Skeletal muscle cell (primary cell): ENCODE measurements at places on chromosomes 13 and 19.

GRCh38 chr13:73602295-73602694 lies 531.9 kb downstream of the KLF12 start:
- DNase-seq, result no peak

DNA sequence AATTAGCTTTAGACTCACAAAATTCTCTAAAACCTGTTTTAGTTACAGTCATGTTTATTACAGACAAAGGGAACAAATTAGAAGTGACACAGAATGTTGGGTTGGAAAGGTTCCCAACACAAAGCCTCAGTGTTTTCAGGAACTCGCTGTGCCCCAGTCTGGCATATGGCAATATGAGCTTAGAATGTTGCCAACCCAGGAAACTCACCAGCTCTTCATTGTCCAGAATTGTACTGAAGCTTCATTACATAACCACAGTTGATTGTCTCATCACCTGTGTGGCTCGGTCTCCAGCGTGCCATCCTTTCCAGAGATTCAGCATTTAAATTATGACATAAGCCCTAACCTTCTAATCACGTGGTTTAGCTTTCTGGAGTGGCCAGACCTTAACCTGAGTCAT lies 19.1 kb downstream of the ZNF264 start:
- no peak for DNase-seq

GRCh38 chr19:338421-338820 lies 6.2 kb downstream of the MIER2 start:
- no peak for DNase-seq

DNA sequence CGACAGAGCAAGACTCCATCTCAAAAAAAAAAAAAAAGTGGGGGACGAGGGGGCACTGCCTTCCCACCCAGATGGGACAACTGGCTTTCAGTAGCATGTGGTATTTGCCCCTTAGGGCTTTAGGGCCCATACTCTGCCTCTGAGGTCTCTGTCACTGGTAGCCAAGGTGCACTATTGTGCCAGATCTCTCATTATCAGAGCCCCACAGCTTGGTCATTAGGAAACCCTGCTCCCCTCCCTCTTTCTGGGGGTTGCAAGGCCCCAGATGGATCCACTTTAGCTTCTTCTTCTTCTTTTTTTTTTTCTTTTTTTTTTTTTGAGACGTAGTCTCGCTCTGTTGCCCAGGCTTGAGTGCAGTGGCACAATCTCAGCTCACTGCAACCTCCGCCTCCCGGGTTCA lies 11.2 kb upstream of the ZNF358 start:
- no peak for DNase-seq

DNA sequence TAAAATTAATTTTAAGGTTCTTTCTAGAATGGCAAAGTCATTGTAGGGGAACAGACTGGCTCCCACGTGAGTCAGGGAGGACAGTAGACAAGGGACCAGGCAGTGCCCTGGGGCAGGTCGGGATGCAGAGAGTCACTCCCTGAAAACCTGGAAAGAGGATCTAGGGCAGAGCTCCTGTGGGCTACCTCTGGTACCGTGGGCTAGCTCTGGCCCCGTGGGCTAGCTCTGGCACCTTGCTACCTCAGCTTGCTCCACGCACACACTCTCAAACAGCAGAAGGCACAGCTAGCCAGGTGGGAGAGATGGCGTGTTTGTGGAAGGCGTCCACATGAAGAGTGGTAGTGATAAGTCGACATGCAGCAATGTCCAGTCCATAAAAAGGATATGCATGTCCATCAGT lies 66.7 kb upstream of the ARHGEF7 start:
- no peak for DNase-seq

DNA sequence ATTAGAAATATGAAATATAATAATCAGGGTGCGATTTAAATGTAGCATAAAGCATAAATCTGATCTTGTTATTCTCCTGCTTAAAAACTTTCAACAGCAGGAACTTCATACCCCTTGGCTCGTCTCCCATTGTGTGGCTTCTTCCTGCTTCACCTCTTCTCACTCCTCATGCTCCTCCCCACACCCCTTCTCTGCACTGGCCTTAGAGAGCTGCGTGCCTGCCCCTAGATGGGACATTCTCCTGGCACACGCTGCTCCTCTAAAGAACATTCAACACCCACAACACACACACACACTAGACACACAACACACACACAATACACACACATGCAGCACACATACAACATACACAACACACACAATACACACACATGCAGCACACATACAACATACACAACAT lies 104.6 kb upstream of the RAP2A start:
- DNase-seq, result no peak

GRCh38 chr13:46600943-46601311 lies 48.0 kb downstream of the LRCH1 start:
- DNase-seq, result no peak

DNA sequence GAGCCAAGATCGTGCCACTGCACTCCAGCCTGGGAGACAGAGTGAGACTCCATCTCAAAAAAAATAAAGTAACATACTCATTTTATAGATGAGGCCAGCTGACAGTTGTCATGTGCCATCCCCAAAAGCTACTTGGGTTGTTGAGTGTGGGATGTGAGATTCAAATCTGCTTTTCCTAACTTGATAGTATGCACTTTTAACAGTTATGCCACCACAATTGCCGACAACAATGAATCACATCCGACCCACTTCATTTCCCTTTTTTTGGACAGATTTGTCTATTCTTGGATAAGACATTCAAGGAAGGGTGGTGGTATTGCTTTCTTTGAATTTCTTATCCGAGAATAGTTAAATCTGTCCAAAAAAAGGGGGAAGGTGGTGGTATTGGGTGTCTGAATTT lies 16.3 kb upstream of the DNMT1 start:
- DNase-seq, result no peak

- no peak for DNase-seq
Measured at GRCh38 chr19:42275517-42275916, 6.5 kb downstream of the CIC start.

GRCh38 chr13:71018995-71019394 lies 848.0 kb downstream of the DACH1 start:
- DNase-seq, result no peak

- no peak for DNase-seq
Measured at GRCh38 chr19:44850641-44851109, 4.6 kb downstream of the NECTIN2 start.

DNA sequence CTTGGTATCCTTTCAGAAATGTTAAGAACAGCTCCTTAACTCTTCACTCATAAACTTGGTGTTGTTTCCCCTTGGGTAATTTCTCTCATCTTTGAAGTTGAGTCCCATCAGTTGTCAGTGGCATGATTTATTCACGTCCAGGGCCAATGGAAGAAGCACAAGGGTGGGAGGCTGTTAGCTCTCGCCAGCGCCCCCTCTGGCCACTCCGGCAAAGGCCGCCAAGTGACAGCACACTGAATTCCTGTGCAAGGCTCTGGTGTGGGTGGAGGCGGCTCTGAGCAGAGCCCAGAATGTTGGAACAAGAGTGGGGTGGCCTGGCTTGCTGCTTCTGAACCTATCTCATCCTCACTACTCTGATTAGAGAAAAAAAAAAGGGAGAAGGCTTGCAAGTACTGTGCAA lies 13.1 kb upstream of the MEDAG start:
- no peak for DNase-seq

GRCh38 chr13:87712012-87712411 lies 40.8 kb downstream of the SLITRK5 start:
- DNase-seq, result no peak

DNA sequence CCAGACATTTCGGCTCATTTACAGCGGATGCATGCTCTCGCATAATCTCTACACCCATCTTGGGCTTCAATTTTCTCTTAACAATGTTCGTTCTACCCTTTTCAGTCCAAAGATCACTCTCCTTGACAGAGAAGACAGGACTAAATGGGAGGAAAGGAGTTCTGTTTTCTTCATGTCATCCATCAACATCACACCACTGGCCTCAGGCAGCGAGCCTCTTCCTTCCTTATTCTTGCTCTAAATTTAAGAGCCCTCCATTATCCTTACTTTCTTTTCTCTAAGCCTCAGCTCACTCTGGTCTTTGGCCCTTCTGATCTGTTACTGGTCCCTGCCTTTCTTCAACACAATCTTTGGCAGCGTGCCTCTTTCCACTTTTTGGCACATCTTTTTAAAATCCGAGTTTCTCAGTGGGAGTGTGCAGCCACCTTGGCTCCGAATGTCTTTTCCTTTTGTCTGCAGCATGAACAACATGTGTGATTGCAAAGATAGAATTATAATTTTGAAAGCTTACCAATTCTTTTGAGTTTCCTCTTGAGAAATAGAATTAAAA lies 98.7 kb downstream of the FAM216B start:
- DNase-seq, result no peak

DNA sequence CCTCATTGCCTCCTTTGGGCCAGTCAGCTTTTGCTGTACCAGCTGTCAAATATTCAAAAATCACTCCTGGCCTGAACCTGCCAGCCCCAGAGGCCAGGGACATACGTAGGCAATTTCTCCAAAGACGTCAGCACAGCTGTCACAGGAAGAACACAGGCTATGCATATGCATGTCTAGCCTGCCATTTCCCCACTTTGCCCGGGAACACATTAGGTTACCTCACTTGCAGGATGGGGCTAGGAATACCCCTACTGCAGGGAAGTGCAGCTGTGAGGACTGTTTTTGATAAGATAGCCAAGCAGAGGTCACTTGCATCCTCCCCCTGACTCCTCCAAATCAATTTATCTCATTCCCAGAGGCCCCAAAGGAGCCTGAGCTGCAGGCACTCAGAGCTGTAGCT lies 2.8 kb downstream of the ZNF667 start:
- DNase-seq, result no peak

GRCh38 chr19:32241932-32242710 lies 103.3 kb upstream of the ZNF507 start:
- DNase-seq, result no peak

- no peak for DNase-seq
Measured at GRCh38 chr19:47848823-47849473, 10.1 kb upstream of the TPRX2 start.

- DNase-seq, result peak; percentile 77
Measured at GRCh38 chr19:46080561-46080960, 39.8 kb upstream of the IGFL4 start.

DNA sequence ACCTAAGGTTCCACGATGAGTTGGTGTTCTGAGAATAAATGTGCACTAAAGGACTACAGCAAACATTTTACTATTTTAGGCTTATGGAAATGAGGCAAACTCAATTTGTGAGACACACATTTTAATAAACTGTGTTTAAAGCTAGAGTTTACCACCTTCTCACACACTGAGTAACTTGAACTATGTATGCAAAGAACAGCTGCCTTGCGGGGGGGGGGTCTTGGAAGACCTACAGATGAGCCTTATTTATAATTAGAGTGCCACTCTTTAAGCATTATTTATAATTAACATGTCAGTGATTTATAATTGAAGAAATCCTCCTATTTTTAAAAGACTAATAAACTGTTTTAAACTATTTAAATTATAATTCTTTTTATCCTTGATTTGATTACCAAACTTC lies 300.4 kb downstream of the DLEU7 start:
- DNase-seq, result no peak

DNA sequence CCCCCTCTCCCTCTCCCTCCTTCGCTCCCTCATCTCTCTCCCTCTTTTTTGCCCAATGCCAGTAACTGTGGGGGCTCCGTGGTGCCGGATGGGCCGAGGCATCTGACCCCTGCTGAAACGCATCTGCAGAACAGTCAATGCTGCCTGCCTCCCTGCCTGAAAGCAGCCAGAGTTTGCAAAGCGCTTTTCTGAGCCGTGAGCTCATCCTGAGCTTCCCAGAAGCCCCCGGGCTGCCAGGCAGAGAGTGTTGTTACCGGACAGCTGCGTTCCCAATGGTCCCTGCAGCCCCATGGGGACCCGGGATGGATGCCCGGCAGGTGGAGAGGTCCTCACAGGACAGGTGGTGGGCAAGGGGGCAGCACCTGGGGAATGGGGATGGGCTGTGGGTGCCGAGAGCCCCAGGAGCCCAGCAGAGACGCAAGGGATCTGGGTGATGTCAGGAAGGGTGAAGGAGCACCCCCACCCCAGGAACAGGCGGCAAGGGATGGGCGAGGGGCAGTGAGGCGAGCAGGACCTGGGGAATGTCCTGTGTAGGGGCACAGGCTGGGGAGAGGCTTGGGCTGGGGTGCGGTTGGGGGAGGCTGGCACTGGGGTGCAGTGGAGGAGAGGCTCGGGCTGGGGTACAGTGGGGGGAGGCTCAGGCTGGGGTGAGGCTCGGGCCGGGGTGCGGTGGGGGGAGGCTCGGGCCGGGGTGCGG lies 33.0 kb downstream of the GPX4 start:
- DNase-seq, result no peak

DNA sequence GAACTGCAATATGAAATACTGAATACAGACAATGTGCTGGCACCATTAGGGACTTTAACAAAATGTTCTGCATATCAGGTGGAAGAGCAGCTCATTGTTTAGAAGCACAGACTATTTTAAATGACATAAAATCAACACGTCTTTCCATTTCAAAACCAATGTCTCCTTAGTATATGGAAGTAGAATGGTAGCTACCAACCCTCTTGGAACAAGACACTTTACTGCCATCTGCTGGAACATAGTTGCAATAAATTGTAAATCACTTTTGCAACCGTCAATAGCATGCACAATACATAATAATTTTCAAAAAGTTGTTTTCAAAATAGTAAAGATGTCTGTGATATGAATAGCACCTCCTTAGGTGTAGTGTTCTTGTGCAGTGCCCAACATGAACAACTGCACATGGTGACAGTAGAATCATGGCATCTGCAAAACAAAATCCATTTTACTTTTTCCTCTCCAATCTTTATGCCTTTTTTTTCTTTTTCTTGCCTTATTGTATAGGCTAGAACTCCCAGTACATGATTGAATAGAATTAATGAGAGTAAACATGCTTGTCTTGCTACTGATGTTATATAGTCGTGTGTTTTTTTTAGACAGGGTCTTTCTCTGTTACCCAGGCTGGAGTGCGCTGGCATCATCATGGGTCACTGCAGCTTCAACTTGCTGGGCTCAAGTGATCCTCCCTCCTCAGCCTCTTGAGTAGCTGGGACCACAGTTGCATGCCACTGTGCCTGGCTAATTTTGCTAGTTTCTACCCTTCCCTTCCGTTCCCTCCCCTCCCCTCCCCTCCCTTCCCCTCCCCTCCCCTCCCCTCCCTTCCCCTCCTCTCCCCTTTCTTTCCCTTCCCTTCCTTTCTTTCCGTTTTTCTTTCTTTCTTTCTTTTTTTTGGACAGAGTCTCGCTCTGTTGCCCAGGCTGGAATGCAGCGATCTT lies 7.8 kb upstream of the LYPD5 start:
- no peak for DNase-seq

- no peak for DNase-seq
Measured at GRCh38 chr13:91574766-91575165, 176.3 kb downstream of the GPC5 start.

DNA sequence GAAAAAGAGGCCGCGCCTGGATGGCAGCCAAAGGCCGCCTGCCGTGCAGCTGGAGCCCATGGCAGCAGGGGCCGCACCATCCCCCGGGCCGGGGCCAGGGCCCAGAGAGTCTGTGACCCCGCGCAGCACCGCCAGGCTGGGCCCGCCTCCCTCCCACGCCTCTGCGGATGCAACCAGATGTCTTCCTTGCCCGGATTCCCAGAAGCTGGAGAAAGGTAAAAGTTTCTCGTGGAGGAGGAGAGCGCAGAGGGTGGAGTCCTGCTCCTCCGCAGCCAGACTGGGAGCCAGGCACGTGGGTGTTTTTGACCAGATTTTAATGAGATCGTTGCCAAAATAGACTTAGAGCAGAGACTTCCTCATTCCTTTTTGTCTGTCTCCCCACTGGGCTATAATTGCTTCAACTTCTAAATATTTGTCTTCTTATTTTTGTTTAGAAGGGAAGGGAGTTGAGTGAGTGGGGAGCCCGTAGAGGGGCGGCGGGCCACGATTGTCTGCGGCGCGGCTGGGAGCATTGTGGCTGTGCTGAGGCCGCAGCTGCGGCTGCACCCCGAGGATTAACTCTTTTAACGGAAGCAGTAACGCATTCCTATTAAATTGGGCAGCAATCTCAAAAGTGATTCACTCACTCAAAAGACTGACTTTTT lies 22.8 kb upstream of the NDUFS7 start:
- DNase-seq, result peak; percentile 67

GRCh38 chr19:7597689-7598088 lies 2.0 kb downstream of the CAMSAP3 start:
- DNase-seq, result no peak
